NCI-H1105 treated with DMSO at 0.1 percent for 48 hours (cell line): ENCODE measurements at places on chromosomes 5 and 9.

- DNase-seq, result peak; percentile 66
Observed at GRCh38 chr9:4489919-4490704, at the start of gene SLC1A1. SLC1A1 (plus strand) TSS chr9:4490468; CDS start chr9:4490680, 212 bp downstream.

- no peak for DNase-seq
Observed at GRCh38 chr5:5494489-5495402, 72.3 kb downstream of the ICE1 start.

DNA sequence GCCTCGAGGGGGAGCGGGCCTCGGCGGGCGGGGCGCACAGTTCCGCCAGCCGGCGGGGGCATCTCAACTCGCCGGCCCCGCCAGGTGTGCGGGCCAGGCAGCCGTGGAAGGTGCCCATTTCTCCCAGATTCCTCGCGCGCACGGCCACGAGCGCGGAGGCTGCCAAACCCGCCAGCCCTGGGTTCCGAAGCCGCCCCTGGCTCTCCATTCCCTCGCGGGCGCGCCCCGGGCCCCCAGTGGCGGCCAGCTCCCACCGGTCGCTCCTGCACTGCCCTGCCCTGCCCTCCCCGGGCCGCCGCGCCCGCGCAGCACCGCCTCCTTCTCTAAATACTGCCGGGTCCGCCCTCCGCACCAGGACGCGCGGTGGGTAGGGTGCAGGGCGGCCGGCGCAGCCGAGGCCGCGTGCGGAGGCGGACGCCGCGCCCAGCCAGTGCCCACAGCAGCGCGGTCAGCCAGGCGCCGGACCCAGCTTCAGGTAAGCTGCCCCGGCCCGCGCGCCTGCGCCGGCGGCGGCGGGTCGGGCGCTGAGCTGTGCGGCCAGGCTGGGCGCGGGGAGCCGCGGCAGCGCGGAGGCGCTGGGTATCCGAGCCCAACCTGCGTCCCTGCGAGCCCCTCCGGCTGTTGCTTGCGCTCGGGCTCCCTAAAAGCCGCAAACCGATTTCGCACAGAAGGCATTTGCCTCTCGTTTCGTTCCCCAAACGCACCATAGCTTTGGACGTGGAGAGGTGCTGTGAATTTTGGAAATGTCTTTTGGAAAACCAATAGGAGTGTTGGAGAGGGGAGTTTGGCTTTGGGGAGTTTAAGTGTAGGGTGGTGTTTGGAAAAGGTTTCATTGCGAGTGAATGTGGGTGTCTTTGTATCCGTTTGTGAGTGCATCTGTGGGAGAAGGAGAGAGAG lies at the start of gene TMEM171:
Gene TMEM171, plus strand, starts transcription at position 354 of the 897 bp plus-strand sequence. CDS start 2,799 bp downstream, outside the sequence.
- no peak for DNase-seq

GRCh38 chr9:34124099-34124498 lies 2.4 kb downstream of the DCAF12 start:
- DNase-seq, result no peak

DNA sequence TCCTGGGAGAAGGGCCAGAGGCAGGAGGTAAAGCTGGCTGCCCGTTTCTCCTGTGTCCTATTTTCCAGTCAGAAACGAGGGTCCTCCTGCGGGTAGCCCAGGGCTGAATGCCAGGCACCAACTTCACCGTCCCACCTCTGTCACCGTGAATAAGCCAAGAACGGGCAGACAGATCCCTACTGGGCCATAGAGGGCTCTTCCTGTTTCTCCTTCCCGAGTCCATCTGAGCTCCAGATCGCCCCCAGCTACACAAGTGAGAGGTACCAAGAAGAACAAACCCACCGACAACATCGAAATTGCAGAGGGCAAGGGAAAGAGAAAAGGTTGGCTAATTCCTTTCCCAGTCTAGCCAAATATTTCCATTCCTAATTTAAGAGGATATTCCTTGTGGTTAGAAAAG lies 93.7 kb downstream of the SPOCK1 start:
- DNase-seq, result no peak

- no peak for DNase-seq
Observed at GRCh38 chr5:172114875-172115422, 73.1 kb downstream of the STK10 start.

DNA sequence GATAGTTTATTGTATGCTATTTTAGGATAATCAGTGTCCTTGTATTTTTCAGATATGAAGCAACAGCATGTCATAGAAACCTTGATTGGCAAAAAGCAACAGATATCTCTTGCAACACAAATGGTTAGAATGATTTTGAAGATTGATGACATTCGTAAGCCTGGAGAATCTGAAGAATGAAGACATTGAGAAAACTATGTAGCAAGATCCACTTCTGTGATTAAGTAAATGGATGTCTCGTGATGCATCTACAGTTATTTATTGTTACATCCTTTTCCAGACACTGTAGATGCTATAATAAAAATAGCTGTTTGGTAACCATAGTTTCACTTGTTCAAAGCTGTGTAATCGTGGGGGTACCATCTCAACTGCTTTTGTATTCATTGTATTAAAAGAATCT lies 14.5 kb downstream of the CCT5 start:
- DNase-seq, result no peak

- DNase-seq, result no peak
Observed at GRCh38 chr5:14628346-14628745, 36.2 kb upstream of the OTULIN start.

- DNase-seq, result no peak
Observed at GRCh38 chr5:157651623-157652376, 438 bp downstream of the SOX30 start.

DNA sequence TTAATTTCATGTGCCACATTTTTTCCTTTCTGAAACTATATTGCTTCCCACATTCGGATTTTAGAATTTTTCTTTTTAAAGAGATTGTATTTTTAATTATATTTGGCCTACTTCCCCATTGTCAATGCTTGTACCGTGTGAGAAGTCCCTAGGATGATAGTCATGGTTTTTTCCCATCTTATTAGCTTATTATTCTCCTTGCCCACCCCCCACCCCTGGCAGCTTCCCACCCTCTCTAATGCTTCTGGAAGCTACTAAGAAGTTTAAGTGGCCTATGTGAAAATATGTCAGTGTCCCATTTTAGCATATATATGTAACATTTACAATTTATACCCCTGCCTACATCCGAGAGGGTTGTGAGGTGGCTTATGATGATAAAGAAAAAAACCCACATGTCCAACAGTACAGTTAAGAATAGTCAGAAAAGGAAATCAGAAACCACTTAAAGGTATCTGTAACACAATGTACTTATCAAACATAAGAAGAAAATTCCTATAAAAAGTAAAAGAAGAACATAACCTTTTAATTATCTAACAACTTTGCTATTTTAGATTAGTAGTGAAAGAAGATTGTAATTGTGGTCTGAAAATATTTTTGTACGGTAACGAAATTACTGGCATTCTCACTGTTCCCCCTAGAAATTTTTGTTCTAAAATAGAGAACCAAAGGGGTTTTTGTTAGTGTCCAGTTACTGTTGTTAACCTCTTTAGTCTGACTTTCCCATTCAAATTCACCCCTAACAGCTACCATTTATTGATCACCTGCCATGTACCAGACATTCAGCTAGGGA lies 62.1 kb downstream of the SLC44A1 start:
- no peak for DNase-seq

- DNase-seq, result no peak
Observed at GRCh38 chr5:84260939-84261338, 123.7 kb downstream of the EDIL3 start.

DNA sequence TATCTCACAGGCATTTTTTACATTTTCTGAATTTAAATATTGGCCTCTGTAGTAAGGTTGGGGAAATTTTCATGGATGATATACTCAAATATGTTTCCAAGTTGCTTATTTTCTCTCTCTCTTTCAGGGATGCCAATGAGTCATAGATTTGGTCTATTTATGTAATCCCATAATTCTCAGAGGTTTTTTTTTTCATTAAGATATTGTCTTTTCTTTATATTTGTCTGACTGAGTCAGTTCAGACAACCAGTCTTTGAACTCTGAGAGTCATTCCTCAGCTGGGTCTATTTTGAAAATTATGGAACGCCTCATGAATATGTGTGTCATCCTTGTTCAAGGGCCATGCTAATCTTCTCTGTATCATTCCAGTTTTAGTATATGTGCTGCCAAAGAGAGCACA lies 223.2 kb downstream of the PCSK1 start:
- DNase-seq, result no peak

DNA sequence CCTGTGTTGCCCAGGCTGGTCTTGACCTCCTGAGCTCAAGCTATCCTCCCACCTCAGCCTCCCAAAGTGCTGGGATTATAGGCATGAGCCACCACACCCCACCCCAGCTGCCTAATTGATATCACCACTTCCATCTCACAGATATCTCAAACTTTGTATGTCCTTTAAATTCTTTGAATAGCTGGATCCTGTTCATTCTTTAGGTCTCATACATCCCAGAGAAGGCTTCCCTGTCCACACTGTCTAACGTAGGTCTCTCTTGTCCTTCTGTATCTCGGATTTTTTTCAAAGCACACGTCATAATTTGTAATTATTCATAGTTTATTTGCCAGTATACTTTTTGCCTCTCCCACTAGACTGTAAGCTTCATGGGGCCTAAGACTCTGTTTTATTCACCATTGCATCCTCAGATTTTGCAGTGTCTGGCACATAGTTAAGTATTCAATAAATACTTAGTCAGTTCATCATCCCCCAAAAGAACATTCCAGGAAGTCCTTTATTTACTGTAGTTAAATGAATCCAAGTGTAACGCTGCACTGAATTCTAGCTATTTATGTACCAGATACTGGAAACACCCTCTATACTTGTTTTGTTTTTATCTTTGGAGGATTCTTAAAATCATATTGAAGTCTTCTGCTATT lies 10.5 kb downstream of the ARSK start:
- DNase-seq, result no peak

DNA sequence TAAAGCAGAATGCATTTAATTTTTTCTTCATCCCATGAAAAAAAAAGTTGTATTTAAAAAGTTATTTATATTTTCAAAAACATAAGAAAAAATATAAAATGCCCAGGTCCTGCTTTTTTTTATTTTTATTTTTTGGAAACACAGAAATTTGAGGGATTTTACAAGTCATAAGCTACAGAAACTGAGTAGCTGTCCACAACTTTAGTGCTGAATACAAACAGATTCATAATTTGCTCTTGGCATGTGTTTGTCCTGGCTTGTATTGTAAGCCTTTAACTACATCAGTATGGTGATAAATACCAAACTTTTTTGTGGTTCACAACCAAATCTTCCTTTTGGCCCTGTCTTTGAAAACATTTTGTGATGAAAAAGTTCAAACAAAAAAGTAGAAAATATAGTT lies 7.5 kb upstream of the PLCXD3 start:
- DNase-seq, result no peak

DNA sequence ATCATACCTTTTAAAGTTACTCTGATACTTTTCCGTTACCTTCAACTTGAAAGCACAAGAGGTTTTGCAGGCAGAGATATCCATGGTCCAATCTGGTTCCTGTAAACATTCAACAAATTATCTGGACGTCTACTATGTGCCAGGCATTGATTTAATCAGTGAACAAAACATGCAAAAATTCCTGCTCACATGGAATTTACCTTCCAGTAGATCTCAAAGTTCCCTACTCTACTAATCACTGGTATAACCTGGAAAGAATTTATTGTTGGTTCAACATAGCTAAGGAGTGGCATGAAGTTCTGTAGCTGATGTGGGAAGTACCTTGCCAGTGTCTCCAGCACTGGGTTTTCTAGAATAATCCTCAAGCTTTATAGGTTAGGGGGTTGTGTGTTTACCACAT lies 9.8 kb downstream of the OCLN start:
- DNase-seq, result no peak
